ENCODE measurements at places on chromosomes 1 and 21.
A peak's percentile ranks its signal among the peaks of the same experiment; 100 is the strongest.

DNA sequence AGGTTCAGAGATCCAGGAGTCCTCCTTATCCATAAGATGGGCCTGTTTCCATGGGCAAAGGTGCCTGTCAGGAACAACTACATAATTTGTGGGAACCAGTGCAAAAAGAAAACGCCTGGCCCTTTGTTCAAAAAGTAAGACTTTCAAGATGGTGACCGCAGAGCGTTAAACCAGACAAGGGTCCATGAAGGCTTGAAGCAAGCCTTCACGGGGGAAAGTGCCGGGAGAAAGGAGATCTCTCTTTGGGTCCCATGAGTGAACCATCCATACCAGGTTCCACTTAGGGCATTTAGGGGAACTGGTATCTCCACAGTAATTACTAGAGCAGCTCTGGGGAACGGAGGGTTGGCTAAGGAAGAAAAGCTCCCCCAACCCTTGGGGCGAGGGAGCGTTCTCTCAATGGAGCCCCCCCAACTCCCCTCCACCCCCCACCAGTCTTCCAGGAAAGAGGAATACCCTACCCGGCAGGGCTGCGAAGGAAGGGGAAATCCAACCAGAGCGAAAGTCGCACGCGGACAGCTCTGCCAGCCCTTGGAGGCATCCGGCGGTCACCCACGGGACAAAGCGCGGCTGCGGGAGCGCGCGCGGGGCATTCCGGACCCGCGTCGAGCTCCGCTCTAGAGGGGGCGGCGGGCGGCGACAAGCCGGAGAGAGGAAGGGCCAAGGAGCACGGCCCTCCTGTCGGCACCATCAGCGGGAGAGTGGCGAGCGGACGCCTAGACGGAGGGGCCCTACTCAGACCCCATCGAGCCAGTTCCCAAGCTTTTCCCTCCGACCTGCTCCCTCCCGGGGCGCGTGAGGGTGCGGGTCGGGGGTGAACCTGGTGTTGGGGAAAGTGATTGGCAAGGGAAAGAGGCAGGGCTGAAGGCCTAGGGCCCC is 687 bp upstream of the RASSF5 start:
- no peak for DNase-seq

GRCh38 chr1:159936273-159936904 is 9.0 kb downstream of the IGSF9 start:
- peak; percentile 68 for DNase-seq

GRCh38 chr21:30153697-30154340 is 12.8 kb downstream of the CLDN17 start:
- DNase-seq = no peak

DNA sequence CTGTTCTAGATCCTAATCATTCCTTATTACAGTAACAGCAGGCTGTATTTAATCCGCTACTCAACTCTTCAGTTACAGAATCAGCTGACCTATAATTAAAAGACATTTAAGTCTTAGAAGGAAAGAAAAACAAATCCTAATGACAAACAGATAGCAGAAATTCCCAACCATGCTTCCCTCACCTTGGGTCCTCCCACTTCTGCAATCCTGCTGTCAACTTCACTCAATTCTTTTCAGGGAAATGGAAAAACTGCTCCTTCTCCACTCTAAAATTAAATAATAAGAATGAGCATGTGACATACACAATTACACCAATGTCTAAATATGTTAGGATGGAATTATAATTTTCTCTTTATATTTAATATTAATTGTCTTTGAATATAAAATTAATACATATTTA is 182.6 kb upstream of the LYPLAL1 start:
- no peak for DNase-seq

DNA sequence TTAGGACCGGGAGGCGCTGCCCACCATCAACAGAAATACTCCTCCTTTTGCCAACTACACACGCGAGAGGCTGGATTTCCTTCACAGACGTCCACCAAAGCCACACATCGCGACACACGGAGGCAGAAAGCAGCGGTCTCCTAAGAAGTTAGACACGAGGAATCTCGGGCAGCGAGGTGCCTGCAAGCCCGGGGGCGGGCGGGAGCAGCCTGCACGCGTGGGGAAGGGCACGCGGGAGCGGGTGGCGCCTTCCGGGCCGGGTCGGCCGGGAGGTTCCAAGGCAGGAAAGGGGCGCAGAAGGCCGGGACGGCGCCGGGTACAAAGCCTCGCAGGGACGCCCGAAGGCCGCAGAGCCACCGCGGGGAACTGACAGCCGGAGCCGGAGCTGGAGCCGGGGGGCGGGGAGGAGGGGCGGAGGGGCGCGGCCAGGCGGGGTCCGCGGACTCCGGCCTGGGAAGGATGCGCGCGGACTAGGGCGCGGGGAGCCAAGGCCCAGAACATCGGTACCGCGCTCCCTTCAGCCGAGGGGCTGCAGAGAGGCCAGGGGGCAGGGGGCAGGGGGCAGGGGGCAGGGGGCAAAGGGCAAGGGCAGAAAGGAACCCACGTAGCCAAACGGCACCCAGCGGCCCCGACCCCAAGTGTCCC is 722 bp downstream of the NPHP4 start:
- no peak for DNase-seq

- peak; percentile 21 for DNase-seq
These were observed 6.7 kb downstream of the SLC1A7 start for GRCh38 chr1:53135735-53136114.

GRCh38 chr1:232873931-232874330 is 68.7 kb downstream of the MAP10 start:
- no peak for DNase-seq

DNA sequence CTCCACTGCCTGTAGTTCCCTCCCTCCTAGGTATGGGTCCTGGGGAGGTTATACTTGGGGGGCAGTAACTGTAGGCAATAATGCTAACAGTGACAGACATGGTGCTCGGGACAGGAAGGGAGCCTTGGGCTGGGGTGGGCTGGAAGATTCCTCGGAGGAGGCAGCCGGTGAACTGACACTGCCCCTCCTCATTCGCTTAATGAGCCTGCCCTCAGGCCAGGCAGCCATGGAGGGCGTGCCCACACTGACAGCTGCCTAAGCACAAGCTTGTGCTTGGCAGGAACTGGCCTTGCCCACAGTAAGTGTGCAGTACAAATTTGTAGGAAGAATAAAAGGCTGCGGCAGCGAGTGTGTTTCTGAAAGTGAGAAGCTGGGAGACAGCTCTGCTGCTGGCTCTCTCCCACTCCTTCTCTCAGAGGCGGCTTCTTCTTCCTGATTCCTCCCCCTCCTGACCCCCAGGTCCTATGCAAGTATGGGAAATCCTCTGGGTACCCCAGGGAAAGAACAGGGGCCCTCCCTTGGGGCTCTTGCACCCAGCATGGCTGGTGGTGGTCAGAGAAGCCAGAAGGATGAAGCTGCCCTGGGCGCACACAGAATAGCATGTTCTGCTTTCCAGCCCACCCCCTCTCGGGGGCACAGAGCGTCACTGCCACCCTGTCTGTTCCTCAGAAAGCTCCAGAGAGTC is 23.6 kb downstream of the OPTC start:
- DNase-seq = no peak

- DNase-seq = no peak
These were observed 3.7 kb downstream of the KCNA2 start for GRCh38 chr1:110602466-110602865.

DNA sequence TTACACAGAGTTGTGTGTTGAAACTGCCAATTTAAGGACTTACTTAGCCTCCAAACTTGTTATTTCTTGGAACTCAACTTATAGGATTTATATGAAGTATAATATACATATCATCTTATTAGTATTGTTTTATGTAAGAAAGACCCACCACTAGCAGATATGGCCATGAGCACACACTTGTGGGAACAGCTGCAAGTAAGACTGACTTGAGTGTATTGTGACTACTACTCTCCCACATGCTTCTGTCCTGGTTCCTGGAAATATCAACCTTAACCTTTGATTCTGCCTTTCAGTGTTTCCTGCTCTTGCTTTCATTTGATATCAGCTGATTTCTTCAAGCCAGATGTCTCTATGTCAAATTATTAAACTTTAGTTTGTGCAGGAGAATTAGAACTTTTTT is 175.3 kb downstream of the MAGI3 start:
- no peak for DNase-seq

DNA sequence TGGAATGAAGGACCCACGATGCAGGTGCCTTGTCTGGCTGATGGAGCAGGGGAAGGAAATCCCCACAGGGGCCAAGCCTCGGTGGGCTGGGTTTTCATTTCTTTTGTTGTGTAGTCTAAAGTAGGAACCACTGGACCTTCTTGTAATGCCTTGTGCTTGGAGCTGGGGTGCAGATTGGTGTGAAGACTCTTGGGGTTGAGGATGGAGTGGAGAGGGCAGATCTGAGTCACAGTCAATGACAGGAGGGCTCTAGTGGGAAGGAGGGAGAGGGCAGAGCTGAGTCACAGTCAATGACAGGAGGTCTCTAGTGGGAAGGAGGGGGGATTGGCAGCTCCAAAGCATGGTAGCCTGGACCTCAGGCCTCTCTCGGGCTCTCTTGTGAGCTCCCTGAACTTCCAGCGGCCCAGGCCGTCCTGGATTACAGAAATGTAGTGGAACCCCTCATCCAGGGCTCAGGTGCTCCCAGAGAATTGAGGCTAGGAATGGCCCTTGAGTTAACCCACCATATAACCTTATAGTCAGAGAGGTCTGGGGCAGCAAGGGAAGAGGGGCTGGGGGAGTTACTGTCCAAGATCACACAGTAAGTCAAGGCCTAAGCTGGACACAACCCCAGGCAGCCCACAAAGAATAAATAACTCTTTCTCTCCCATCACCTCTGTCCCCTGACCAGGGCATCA is 313.8 kb downstream of the MATN1 start:
- no peak for DNase-seq

DNA sequence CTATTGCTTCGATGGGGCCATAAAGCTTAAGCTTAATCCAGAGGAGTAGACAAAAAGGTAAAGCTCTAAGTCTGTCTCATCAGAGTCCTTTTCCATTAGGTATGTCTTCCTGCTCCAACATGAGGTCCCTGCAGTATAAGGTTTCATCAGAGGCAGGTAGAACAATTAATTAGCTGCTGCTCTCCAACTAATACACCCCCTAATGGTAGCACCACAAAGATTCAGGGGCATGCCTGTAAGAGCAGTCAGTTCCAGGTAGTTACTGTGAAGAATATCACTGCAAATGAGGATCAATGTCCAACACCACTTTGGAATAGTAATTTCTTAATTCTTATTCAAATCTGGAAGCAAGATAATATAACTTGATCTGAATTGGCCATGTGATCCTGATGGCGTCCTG is 160.3 kb upstream of the ESRRG start:
- DNase-seq = no peak

DNA sequence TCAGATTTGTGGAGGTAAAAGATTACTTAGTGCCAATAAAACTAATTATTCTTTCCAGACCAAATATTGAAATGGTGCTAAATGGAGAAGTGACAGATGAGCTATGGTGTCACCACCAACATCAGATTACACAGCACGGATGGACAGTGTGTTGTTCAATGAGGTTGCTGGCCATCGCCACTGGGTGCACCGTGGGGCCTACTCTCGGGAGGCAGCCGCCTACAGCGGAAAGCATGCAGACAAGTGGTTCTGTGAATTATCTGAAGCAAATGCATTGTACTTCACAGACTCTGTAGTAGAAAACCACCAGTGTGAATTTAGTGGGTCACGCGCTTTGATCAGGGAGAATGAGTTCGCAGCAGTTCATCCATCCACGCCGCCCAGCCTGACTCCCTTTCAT is 42.3 kb downstream of the GNG4 start:
- no peak for DNase-seq

- no peak for DNase-seq
These were observed 40.0 kb downstream of the ABCG1 start for GRCh38 chr21:42258885-42259407.

DNA sequence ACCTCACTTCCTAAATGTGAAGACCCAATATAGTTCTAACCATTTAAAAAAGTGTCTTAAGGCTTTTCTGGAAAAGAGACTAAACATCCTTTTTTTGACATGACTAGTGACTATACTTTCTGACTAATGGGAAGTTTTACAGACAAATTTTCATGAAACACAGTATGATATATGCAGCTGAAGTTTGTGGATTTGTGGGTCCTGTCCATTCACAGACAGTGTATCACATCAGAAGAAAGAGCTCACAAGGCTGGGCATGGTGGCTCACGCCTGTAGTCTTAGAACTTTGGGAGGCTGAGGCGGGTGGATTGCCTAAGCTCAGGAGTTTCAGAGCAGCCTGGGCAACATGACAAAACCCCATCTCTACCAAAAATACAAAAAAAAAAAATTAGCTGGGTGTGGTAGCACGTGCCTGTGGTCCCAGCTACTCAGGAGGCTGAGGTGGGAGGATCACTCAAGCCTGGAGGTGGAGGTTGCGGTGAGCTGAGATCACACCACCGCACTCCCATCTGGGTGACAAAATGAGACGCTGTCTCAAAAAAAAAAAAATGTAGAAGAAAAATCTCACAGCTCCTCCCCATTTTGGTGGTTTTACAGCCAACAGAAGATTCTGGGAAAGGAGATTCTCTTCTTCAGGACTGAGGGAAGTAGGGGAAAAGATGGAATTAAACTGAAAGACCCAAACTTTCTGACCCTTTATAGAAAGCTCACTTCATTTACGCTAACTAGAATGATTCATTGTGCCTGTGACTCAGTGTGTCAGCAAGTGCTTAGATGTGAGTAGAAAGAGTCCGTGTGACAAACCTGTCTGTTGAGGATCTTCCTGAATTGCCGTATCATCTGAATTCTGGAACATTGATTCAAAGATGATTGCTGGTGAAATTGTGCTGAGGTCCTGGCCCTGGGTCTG is 15.2 kb upstream of the YRDC start:
- no peak for DNase-seq

DNA sequence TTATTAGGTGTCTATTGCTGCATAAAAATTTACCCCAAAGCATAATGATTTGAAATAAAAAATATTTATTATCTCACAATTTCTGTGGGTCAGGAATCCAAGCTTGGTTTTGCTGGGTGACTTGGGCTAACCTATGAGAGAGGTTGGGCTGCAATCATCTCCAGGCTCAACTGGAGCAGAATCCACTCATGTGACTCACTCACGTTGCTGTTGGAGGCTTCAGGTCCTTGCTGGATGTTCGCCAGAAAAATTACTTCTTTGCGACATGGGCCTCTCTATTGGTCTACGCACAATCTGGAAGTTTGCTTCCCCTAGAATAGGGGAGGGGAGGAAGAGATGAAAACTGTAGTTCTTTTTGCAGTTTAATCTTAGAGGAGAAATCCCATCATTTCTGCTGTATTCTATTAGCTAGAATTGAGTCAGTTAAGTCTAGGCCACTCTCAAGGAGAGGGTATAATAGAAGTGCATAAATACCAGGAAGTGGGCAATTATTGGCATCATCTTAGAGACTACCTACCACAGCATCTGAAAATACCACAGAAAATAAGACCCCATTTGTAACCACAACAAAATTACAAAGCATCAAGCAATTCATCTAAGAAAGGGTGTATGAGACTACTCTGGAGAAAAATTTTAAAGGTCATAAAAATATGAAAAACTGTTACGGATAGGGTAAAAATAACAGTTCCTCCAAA is 5.7 kb upstream of the FASLG start:
- no peak for DNase-seq

- no peak for DNase-seq
These were observed 7.2 kb upstream of the CRABP2 start for GRCh38 chr1:156712626-156713025.

GRCh38 chr1:201602413-201603265 is 63.7 kb downstream of the NAV1 start:
- peak; percentile 86 for DNase-seq

- no peak for DNase-seq
These were observed 286.3 kb upstream of the C1orf105 start for GRCh38 chr1:172134087-172134731.
